ENCODE measurements at places on chromosomes 3 and 15.

DNA sequence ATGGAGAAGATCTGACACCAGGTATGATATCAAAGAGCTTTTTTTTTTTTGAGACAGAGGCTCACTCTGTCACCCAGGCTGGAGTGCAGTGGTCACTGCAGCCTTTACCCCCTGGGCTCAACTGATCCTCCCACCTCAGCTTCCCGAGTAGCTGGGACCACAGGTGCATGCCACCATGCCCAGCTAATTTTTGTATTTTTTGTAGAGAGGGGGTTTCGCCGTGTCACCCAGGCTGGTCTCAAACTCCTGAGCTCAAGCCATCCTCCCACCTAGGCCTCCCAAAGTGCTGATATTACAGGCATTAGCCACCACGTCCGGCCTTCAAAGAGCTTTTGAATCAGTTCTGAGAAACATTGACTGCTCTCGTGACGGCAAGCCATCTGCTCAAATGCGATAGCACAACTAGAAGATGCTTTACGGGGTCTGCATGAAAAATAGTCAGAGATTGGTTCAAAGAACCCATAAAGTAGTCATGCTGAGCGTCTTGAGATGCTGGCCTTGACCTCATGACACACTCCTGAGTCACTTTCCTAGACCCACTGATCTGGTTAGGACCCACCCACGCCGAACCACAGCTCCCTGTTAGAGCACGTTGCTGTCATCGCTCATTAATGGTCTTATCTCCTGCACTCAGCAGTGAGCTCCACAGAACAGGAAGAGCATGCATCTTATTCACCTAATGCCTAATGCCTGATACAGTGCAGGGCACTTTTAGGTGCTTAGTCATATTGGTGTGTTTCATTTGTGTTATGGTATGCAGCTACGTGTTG, 57.0 kb upstream of the NR2F2 start:
- DNase-seq = no peak

GRCh38 chr15:88454867-88455810, 12.0 kb downstream of the MRPL46 start:
- no peak for DNase-seq

DNA sequence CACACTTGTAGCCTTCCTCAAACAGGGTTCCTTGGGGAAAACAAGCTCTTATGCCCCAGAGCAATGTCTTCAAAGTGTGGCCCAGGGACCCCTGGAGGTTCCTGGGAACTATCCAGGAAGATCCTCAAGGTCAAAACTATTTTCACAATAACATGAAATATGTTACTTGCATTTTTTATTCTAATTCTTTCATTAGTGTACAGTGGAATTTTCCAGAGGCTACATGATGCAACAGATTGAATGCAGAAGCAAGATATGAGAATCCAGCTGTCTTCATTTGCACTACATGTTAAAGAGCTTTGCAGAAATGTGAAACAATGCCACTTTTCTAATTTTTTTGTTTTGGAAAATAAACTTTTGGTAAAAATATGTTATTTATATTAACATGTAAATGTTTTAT, 190.9 kb downstream of the SLC9A9 start:
- no peak for DNase-seq

DNA sequence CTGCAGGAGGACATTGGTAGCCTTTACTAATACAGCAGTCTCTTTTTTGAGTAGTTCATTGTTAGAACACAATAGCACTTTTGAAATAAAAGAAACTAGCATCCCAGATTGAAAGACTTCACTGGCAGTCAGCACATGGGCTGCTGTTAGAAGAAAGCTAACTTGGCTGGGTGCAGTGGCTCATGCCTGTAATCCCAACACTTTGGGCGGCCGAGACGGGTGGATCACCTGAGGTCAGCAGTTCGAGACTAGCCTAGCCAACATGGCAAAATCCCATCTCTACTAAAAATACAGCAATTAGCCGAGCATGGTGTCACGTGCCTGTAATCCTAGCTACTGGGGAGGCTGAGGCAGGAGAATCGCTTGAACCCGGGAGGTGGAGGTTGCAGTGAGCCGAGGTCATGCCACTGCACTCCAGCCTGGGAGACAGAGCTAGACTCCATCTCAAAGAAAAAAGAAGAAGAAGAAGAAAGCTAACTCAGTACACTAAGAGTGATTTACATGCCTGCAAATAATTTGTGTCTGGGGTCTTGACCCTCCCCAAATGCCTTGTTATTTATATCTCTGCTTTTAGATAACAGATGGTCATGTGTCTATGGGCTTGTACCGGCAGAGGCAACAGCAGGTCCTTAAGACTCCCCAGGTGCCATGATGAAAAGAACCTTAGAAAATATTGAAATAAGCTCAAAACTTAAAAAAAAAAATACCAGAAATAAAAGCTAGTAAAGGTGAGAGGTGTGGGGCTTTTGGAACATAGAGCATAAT, 9.7 kb downstream of the TPM1 start:
- no peak for DNase-seq

DNA sequence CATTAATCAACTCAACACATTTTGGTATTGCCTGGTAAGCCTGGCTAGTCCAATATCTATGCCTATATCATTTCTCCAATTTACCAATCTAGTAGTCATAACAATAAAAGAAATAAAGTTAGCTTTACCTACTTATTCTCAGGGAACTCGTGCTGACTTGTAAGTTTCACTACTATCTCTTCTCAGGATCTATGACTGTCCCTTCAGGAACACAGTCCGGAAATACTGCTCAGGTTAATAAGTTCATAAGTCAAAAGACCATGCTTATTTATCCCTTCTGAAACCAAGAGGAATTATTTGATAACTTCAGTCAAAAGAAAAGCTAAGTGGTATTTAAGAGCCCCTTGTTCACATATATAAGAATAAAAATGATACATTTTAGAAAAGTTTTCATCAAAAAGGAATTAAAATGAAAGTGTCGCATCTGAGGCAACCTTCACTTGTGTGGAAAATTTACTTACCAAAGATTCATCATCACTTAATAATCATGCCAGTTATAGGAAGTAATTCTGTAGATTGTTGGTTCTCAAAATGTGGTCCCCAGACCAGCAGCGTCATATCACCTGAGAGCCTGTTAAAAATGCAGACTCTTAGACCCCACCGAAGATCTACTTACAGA, 15.5 kb upstream of the THRB start:
- DNase-seq = no peak

GRCh38 chr3:99409961-99410360, 228.4 kb upstream of the COL8A1 start:
- no peak for DNase-seq

GRCh38 chr15:73873889-73874511, 636 bp downstream of the TBC1D21 start:
- DNase-seq = no peak

DNA sequence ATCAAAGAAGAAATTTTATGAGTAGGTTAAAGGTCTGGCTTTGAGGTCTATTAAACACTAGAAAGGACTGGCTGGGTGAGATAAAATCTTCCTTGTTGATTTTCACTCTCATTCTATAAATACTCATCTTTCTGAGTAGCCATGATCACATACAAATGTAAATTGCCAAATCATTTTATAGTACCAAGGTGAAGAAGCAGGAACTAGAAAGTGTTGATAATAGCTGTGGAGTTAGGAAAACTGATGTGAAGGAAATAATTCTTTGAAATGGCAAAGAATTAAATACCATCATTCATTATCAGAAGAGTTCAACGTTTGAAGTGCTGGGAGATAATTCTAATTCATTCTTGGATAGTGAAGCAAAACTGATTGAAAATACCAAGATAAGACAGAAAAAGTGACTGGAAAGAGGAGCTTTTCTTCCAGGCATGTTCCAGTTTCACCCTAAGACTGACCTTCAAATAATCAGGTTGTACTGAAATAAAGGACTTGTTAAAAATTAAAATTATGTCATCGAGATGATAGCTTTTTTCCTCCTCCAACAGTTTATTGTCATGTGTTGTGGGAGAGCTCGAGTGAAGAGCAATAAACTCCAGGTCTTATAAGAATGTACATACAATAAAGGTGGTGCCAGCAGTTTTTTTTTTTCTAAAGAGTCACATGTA, 17.4 kb downstream of the THBS1 start:
- DNase-seq = no peak

DNA sequence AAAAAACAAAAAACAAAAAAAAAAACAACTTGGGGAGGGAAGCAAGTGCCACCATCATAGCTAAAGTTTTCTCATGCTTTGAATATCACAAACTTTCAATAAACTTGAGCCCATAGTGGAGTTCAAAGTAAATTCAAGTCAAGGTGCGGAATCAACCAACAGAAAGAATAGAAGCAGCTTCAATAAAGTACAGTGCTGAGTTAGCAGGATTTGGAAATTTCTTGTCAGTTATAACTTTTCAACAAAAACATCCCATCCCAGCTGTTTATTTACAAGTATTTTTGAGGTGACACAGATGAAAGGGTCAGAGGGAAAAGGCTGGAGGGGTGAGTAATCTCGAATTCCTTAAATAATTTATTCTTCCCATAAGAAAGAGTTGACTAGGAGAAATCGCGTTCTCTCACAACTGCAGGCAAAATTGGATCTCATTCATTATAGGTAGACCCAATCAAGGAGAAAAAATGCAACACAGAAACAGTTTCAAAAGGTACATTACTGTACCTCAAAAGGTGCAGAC, 477.4 kb upstream of the RASGRP1 start:
- DNase-seq = no peak

DNA sequence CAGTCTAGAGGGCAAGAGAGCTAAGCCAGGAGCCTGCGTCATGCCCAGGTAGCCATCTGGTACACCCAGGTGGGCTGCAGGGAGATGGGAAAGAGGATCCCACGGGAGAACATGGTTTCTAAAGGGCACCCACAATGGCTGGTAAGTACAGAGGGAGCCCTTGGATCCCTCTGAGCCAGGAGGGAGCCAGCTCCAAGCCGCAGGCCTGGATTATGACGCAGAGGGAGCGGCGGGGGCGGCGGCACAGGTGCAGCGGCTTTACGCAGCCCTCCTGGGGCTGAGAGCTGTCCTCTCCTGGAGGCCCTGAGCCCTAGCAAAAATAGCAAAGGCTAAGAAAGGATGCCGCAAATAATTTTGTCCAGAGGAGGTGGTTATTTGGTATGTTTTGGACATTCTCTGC, 2.8 kb downstream of the CAV3 start:
- no peak for DNase-seq

- no peak for DNase-seq
Measured at GRCh38 chr3:14391033-14391432, 11.4 kb upstream of the SLC6A6 start.

- no peak for DNase-seq
Measured at GRCh38 chr15:67632261-67632660, 89.8 kb downstream of the MAP2K5 start.

DNA sequence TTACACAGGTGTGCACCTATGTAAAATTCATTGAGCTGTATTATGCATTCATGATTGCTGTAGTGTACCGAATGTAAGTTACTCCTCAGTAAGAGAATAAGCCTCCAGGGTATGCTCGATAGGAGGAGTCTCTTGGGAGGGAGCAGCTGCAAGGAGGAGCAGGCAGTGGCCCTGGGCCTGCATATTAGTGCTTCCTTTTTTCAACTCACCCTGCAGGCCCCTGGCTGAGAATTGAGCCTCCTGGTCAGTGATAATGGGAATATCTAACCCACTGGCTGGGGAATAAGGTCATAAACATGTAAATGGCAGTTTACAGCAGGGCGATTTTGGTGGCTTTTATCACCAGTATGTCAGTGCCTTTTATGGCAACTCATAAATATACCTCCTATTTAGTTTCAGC, 21.7 kb upstream of the SFMBT1 start:
- no peak for DNase-seq

GRCh38 chr3:82133070-82133606, 371.7 kb upstream of the GBE1 start:
- no peak for DNase-seq

- no peak for DNase-seq
Measured at GRCh38 chr3:14467814-14468620, 65.6 kb downstream of the SLC6A6 start.

DNA sequence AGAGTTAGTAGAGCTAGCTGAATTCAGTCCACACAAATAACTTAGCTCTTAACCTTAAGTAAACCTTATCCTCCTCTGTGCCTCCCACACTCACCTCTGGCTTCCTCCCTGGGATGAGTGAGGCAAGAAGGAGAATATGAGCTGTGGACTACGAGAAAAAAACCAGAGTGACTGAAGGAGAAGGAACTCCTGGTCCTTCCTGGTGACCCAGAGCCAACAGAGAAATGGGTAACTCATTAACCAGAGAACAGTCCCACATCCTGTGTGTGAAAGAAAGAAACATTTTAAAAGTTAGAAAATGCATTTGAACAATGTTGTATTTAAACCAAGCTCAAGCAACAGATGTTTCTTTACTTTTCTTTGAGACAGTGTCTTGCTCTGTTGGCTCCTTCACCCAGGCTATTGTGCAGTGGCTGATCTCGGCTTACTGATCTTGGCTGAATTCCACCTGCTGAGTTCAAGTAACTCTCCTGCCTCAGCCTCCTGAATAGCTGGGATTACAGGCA, 27.5 kb upstream of the FAM81A start:
- DNase-seq = no peak

DNA sequence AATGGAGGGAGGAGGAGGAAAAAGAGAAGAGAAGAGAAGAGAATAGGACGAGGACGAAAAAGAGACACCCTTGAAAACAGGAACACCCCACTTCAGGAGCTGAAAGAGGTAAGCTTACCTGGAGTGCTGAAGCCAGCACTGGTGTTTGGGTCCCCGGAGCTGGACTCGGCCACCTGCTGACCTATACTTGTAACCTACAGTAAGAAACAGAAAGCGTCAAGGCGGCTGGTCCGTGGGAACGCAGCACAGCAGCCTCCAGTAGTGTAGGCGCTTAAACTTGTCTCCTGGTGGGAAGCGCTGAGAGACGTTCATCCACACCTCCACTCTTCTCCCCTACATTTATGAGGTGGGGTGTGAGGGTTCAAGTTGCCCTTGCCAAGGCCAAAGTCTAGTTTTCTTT, 141.0 kb downstream of the NSMCE3 start:
- DNase-seq = no peak

GRCh38 chr3:23608650-23609049, 197.1 kb upstream of the UBE2E1 start:
- DNase-seq = no peak

DNA sequence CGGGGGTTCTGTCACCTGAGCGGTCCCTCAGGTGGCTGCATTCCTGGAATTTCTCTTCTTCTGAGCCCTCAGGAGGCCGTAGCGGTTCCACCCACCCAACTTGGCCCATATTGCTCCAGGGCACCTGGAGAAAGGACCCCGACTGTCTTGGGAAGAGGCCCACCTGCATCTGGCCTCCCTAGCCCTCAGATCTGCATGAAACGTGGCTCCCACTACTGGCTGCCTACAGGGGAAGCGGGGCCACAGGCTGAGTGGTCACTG, 9.9 kb upstream of the ANPEP start:
- no peak for DNase-seq
